ENCODE measurements at places on chromosomes 1 and 21. TPM values are rescaled to one million over a fixed set of nuclear protein-coding genes. Genes with fewer than 3 reads are reported as not detected.

The C21orf58 gene
- total RNA-seq, result 4.6 TPM

The DIRAS3 gene
- total RNA-seq, result 1.0 TPM

The DNAI4 gene
- total RNA-seq, result 27.2 TPM

The KRTAP19-1 gene
- total RNA-seq, result not detected

The MTARC2 gene
- total RNA-seq, result 36.2 TPM

The GUCA2B gene
- 86.9 TPM for total RNA-seq

The KRTAP10-7 gene
- not detected for total RNA-seq

The LCE6A gene
- total RNA-seq, result not detected

The SPATA6 gene
- total RNA-seq, result 11.2 TPM

The HAO2 gene
- total RNA-seq, result not detected

The MMP23B gene
- total RNA-seq, result 1.2 TPM

The TARBP1 gene
- total RNA-seq, result 19.9 TPM

The ATP1A4 gene
- not detected for total RNA-seq

The RAB25 gene
- total RNA-seq, result 203 TPM

The SPATA21 gene
- total RNA-seq, result not detected

The RCC2 gene
- 48.8 TPM for total RNA-seq

The ARMH1 gene
- 1.1 TPM for total RNA-seq

The MCOLN2 gene
- 87.3 TPM for total RNA-seq

The IFI44 gene
- 6.0 TPM for total RNA-seq

The CSMD2 gene
- 0.28 TPM for total RNA-seq

The PDZK1IP1 gene
- 107 TPM for total RNA-seq

The DMBX1 gene
- total RNA-seq, result not detected

The CNN3 gene
- total RNA-seq, result 79.1 TPM

The KPRP gene
- not detected for total RNA-seq

The VANGL2 gene
- total RNA-seq, result 6.3 TPM

The WARS2 gene
- 13.5 TPM for total RNA-seq

The LORICRIN gene
- not detected for total RNA-seq

The DIP2A gene
- 46.3 TPM for total RNA-seq

The STRIP1 gene
- 34.0 TPM for total RNA-seq

The LCE2C gene
- total RNA-seq, result not detected

The MYOG gene
- not detected for total RNA-seq

The SPRR1B gene
- total RNA-seq, result not detected

The SLC5A3 gene
- 14.6 TPM for total RNA-seq

The ALPL gene
- 1.6 TPM for total RNA-seq

The ZFP69B gene
- 1.5 TPM for total RNA-seq

The GSTM1 gene
- total RNA-seq, result not detected

The HFM1 gene
- 0.47 TPM for total RNA-seq

The THEM5 gene
- not detected for total RNA-seq

The ADAMTS4 gene
- total RNA-seq, result 1.0 TPM

The USH2A gene
- 0.03 TPM for total RNA-seq

The NKAIN1 gene
- total RNA-seq, result 0.09 TPM

The OR2L5 gene
- not detected for total RNA-seq

The RAP1GAP gene
- 45.2 TPM for total RNA-seq

The TEX35 gene
- not detected for total RNA-seq

Data from left colon (tissue), 2 donors.